ENCODE measurements at places on chromosomes 2 and 18.

DNA sequence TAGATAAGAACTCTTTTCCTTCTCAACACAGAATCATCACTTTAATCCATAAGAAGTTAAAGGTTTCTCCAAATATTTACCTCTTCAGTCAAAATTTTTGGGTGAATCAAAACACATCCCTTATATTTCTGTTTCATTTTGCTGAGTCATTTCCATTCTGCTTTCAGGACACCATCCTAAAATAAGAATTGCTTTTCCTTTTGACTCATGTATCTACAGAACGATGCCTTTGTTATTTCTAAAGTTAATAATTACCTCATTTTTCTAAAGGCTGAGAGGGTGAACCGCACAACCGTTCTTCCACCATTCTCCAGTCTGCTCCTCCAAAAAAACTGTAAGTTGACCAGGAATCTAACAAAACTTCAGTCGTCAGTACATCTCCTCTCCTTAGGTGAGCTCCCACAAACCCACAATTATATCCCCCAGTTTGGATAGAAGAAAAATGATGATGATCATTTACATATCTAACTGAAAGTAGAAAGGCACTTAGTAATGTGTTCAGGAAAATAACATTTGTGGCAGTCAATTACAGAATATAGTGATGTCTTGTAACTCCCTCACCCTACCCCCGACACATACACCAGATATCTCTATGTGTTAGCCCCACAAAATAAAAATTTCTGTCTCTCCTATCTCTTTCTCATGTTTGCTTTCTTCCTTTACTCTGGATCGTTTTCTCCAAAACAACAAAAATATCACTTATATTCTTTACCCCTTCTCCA is 162.5 kb downstream of the RAD51AP2 start:
- DNase-seq = no peak

DNA sequence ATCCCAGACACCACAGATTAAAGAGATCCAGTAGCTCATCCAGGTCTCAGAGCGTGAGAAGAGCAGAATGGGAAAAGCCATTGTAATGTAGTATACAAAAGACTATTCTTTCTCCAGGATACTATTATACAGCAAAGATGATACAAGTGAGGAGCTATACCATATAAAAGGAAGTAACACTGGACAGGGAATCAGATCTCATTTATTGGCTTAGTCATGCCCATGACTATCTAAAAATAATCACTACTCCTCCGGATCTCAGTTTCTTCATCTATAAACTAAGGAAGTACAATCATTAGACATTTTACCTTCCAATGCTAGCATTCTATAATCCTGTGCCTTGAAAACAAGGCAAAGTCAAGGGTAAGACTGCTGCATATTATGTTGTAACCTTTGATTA is 19.4 kb downstream of the KRCC1 start:
- DNase-seq = no peak

DNA sequence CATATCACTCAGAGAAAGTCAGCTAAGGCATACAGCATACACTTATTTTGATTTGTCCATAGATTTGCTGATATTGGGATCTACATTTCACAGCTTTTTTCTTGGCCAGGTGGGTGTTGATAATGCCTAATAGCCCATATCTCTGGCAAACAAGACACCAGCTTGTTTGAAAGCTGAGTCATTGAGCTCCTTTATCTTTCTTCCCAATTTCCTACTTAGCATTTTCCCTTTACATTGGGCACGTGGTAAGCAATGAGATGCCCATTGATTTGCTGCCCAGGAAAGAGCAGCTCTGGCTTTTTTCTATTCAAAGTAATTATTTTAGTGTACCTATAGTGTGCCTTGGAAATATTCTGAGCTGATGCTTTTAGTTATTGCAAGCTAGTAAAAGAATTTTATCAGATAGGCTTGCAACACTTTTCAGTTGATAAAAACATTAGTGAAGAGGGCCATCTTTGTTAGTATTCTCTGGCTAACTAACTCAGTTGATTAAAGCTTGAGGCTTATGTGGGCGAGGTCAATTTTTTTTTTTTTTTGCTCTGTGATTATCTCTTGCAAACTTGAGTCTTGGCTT is 79.6 kb downstream of the OSBPL6 start:
- DNase-seq = no peak

- no peak for DNase-seq
These were observed 21.5 kb upstream of the SPRED2 start for GRCh38 chr2:65453916-65454315.

DNA sequence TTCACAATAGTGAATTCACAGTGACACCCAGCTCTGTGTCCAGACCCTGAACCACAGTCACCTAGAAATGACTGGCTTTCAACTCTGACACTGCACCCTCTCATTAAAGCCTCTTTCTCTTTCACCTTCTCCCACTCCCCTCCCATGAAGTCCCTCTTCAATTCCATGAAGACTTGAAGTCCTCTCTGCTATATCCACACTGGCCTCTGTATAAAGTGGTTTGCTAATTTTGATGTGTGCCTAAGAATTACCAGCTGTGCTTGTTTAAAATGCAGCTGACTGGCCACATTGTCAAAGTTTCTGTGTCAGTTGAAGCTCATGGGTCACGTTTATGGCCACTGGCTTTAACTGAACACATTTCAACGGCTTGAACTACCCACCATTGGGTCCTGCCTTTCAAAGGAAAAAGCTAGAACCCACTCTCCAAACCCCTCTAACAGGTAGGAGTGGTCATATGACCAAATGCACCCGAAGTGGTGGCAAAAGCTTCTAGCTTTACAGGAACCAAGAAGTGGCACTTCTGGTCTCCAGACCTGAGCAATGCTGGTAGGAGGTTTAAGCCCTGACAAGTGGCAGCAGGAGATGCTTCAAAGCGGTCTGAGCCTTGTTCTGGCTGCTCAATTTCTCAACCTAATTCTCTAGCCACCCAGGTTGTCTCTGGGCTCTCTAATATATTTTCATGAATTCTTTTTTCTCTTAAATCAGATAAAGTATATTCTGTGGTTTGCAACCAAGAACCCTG is 34.2 kb downstream of the B4GALT6 start:
- no peak for DNase-seq

- DNase-seq = no peak
These were observed 51.9 kb downstream of the CACNB4 start for GRCh38 chr2:152046940-152047339.

DNA sequence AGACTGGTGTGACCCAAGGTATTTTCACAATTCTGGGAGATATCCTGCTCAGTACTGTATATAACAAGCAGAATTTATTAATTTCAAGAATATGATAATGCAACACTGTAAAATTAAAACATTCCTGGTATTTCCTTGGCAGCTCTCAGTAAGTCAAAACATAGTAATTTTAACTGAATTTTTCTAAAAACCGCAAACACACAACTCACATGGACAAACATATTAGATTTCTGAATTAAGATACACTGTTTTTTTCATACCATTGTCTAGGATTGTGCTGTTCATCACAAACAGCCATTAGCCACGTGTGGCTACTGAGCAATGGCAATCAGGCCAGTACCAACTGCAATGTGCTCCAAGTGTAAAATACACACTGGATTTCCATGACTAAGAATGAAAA is 29.6 kb downstream of the LPIN2 start:
- no peak for DNase-seq

GRCh38 chr2:149192427-149192826 is 138.0 kb upstream of the LYPD6 start:
- DNase-seq = no peak

DNA sequence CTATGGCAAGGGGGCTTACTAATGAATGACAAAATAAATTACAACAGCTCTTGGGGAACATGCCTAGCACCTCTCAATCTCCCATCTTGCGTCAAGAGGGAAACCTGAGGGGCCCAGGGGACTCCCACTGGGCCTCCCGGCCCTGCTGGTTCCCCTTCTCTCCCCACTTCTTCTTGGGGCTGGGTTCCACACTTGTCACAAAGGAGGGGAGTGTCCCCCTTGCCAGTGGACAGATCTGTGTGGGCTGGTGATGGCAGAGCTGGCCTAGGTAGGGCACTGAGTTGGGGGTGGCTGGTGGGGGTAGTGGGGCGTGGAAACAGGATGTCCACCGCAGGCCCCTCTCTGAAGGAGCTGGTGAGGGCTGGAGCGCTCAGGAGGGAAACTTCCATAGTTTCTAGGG is 184.0 kb upstream of the HAAO start:
- DNase-seq = no peak

- no peak for DNase-seq
These were observed 391.0 kb downstream of the CDH2 start for GRCh38 chr18:27785815-27786471.

GRCh38 chr2:167504695-167505094 is 616.4 kb downstream of the XIRP2 start:
- no peak for DNase-seq

- DNase-seq = no peak
These were observed 71.0 kb downstream of the NGEF start for GRCh38 chr2:232941912-232942594.

DNA sequence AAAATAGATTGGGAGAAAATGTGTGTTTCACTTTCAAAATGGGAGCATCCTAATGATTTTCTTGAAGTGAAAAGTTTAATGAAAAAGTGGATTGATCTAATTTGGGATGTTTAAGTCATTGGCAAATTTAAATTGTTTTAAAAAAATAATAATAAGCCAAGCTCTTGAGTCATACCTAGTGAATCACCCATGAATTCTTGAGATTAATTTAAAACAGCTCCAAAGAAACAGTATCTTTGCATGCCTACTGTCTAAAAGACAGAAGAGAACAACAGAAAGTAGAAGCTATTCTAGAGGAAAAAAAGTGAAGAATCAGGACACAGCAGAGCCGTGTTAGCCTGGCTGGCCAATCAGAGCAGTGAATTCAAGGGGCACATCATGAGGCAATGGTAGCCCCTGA is 7.7 kb downstream of the ACVR1C start:
- DNase-seq = no peak

- DNase-seq = no peak
These were observed 233.9 kb downstream of the SATB2 start for GRCh38 chr2:199223791-199224190.

- DNase-seq = no peak
These were observed 52.6 kb downstream of the TRIP12 start for GRCh38 chr2:229869226-229869625.

GRCh38 chr2:142716463-142717242 is 160.8 kb upstream of the KYNU start:
- no peak for DNase-seq

GRCh38 chr18:21979759-21980158 is 189.6 kb upstream of the GATA6 start:
- DNase-seq = no peak

DNA sequence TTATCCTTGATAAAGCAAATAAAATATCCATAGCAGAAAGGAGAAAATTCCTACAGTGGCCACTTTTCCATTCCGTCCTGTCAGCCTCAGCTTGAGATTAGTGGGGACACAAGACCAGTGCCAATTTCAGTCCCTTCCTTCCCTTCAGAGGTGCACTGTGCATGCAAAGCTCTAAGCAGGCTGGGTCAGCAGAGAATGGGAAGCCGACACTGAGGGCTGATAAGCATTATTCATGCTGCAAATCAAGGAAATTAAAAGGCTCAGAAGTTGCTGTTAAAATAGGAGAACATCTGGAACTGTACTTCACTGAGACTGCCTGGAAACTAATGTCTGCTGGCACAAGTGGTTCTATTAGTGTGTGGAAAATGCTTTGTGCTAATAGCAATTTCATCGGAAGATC is 534.3 kb downstream of the ADCYAP1 start:
- no peak for DNase-seq

- no peak for DNase-seq
These were observed 649 bp upstream of the CLIP4 start for GRCh38 chr2:29114586-29114945.

- DNase-seq = no peak
These were observed 83.7 kb upstream of the VRK2 start for GRCh38 chr2:57962861-57963260.

DNA sequence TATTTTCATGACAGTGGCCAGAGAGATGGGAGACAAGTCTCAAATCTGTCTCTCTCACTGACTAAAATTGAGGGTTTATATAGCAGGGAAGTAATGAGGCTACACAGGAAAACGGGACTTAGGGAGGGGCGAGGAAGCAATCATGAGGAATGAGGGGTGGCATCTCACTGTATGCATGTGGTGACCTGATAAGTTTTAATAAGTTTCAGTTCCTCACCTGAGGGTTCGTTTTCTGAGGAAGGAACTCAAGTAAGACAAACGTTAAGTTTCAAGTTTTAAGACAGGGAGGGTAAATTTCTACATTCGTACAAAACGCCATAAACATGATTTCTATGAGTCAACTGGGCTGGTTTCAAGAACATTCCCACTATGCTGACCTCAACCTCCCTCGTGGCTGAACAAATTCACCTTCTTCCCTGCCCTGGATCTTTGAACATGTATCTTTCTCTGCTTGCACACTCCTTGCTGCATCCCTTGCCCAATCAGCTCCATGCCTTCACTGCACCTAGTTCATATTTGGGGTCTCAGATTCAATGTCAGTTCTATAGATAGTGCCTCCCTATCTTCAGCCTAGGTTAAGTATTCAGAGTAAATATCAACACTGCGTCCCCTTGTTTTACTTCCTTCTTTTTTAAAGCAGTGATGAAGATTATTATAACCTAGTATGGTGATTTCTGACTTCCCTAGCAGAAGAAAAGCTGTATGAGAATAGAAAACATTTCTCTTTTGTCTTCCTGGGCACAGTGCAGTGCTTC is 53.3 kb upstream of the CNTNAP5 start:
- DNase-seq = no peak

DNA sequence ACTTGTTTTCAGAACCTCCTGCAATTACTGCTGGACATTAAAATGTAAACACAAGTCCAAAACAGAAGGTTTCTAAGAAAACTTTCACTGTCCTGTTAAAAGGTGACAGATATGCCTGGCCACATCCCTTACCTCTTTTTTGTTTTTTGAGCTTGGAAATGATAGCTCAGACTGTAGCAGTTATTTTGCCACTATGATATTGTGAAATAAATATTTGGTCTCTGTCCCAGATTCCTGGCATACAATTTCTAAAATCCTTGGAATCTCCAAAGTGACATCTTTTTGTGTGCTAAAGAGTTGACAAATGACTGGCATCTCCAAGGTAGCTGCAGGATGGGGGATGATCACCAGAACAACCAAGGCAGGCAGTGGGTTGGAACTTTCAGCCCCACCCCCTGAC is 16.8 kb downstream of the TPGS2 start:
- DNase-seq = no peak

DNA sequence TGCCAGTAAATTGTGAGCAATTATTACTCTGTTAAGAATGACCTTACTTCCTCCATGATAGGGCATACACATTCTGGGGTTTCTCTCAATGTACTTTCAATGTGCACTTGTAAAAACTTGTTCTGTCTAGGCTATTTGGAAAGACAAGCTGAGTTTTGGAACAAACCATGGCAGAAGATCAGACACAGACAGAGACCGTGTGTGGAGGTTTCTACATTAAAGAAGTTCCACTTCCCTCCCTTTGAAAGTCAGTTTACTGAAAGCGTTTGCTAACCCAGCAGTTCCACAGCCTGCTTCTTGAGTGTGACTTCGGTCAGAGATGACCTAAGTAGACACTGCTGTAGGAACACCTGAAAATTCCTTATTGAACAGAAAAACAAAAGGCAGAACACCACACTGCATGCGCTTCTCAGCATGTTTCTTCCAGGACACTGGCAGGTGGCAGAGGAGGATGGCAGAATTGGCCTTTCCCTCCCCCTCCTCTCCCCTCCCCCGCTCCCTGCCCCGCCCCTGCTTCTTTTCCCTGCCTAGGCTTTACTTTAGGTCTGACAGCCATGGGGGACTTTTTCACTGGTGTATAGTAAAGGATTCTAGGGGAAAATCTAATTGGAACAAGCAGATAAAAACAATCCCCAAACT is 109.8 kb downstream of the NOL10 start:
- no peak for DNase-seq

GRCh38 chr2:71952572-71953188 is 195.0 kb downstream of the CYP26B1 start:
- no peak for DNase-seq

Measured in activated naive CD4-positive, alpha-beta T cell (primary cell).